Activated CD4-positive, alpha-beta T cell treated with anti-CD3 and anti-CD28 coated beads for 36 hours (primary cell): ENCODE measurements at places on chromosomes 7 and 10.
A peak's percentile ranks its signal among the peaks of the same experiment; 100 is the strongest.

GRCh38 chr7:111498391-111499007 lies 63.8 kb downstream of the IMMP2L start:
- peaks cover 18% of the 10 kb centered on the region for H3K36me3 ChIP-seq
- no peak overlapping the region for H3K4me3 ChIP-seq
- no peak for DNase-seq
- H3K27ac ChIP-seq, result no peak overlapping the region
- H3K4me1 ChIP-seq, result peaks cover 14% of the 10 kb centered on the region
- H3K27me3 ChIP-seq, result no peaks in the 10 kb centered on the region

- H3K27ac ChIP-seq, result no peak overlapping the region
- no peaks in the 10 kb centered on the region for H3K36me3 ChIP-seq
- DNase-seq, result no peak
- H3K4me3 ChIP-seq, result no peak overlapping the region
- H3K27me3 ChIP-seq, result no peaks in the 10 kb centered on the region
Observed at GRCh38 chr10:31939797-31940708, 11.4 kb upstream of the ARHGAP12 start.

DNA sequence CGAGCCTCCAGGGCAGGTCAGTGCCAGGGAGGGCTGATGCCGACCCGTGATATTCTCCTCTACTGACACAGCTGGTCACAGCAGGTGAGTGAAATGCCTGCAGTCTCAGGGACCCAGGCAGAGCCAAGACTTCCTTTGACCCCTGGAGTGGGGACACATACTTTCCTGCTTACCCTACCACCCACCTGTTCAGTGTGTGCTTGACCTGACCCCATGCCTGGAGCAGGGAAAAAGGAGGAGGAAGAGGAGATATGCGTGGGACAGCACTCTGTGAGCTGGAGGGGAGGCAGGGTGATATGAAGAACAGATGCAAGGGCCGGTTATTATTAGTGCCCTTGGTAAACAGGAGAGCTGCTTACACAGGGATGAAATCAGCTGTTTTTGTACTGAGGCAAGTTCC lies 40.8 kb upstream of the WIPF3 start:
- peaks cover 5% of the 10 kb centered on the region for H3K27me3 ChIP-seq
- DNase-seq, result no peak
- H3K4me3 ChIP-seq, result no peak overlapping the region

DNA sequence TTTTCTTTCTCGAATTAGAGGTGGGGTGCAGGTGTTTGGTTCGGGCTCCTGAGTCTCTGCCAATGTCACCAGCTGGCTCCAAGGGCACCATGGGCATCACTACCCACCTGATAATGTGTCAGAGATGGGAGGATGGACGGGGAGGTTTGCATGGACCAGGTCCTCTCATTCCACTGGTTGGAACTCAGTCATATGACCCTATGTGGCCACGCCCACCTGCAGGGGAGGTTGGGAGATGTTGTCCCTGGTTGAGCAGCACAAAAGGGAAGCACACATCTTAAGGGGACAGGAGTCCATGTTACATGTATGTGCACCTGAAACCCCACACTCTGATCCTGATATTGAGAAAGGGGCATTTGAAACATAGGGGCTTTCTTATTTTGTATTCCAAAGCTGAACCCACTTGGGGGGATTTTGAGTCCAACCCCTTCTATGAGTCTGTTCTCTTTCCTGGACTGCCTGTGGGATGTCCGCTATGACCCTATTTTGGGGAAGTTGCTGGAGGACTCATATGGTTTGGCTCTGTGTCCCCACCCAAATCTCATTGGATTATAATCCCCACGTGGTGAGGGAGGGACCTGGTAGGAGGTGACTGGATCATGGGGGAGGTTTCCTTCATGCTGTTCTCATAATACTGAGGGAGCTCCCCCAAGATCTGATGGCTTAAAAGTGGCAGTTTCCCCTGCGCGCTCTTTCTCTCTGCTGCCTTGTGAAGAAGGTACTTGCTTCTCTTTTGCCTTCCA lies 66.9 kb upstream of the BAIAP2L1 start:
- H3K4me1 ChIP-seq, result peaks cover 4% of the 10 kb centered on the region
- H3K27ac ChIP-seq, result no peak overlapping the region

GRCh38 chr7:113731571-113731970 lies 187.2 kb downstream of the PPP1R3A start:
- no peak overlapping the region for H3K4me3 ChIP-seq
- peaks cover 1% of the 10 kb centered on the region for H3K27me3 ChIP-seq
- no peaks in the 10 kb centered on the region for H3K4me1 ChIP-seq
- DNase-seq, result no peak
- H3K27ac ChIP-seq, result no peak overlapping the region

DNA sequence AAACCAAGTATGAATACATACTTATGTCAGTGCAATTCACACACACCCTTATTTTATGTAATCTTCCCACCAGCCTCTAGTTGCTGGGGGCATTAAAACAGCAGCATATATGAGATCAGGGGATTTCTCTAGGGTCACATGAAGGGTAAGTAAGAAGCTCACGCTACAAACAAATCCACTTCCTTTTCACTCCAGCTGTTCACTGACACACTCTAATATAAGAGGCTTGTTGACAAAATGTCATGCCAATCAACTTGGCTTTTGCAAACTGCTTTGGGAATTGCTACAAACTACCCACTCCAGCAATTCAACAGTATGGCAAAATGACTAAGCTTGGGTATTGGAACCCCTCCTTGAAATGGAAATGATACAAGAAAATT lies 10.3 kb downstream of the FAM3C start:
- peaks cover 5% of the 10 kb centered on the region for H3K36me3 ChIP-seq
- H3K27me3 ChIP-seq, result no peaks in the 10 kb centered on the region
- no peak overlapping the region for H3K4me3 ChIP-seq

DNA sequence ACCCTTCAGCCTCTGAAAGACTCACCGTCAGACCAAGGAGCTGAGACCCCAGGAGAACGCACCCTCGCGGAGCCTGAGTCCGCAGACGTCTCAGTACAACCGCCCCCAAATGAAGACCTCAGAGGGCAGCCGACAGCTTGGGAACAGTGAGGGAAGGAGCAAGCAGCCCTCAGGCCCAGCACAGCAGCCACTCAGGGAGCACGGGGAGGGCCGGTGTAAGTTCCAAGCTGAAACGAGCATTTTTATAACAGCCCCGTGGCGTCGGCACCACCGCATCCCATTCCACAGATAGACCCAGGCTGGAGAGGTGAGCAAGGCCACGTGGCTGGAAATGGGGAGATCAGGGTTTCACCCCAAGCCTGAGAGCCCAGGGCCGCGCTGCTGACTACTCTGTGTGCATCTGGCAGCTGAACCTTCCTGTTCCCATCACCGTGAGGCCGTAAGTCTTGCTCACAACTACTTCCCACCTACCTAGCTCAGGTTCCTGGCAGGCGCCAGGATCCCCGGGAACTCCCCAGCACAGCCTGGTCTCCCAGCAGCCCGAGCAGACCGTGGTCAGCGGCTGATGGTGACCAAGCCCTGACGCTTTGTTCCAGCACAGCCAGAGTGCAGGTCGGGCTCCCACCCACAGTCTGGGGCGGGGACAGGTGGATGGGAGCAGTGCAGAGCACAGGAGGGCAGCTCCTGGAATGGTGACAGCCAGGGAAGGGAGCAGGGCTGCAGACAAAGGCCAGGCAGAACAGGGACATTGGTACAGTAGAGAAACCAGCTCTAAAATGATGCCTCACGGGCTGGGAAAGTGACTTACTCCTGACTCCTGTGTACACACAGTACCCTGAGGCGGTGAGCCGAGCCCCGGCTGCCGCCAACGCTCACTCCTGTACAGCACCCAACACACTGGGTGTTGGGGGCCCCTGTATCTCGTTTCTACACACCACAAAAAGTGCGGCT lies 6.1 kb upstream of the NOM1 start:
- no peaks in the 10 kb centered on the region for H3K4me1 ChIP-seq
- peak overlapping the region; percentile 27 for H3K4me3 ChIP-seq
- H3K27ac ChIP-seq, result no peak overlapping the region
- no peak for DNase-seq
- peaks cover 6% of the 10 kb centered on the region for H3K36me3 ChIP-seq

- no peak overlapping the region for H3K4me3 ChIP-seq
- peak overlapping the region; percentile 14 for H3K27ac ChIP-seq
- peaks cover 38% of the 10 kb centered on the region for H3K4me1 ChIP-seq
- no peak for DNase-seq
- peaks cover 72% of the 10 kb centered on the region for H3K36me3 ChIP-seq
- no peaks in the 10 kb centered on the region for H3K27me3 ChIP-seq
Observed at GRCh38 chr7:74187915-74188675, 13.9 kb downstream of the EIF4H start.

DNA sequence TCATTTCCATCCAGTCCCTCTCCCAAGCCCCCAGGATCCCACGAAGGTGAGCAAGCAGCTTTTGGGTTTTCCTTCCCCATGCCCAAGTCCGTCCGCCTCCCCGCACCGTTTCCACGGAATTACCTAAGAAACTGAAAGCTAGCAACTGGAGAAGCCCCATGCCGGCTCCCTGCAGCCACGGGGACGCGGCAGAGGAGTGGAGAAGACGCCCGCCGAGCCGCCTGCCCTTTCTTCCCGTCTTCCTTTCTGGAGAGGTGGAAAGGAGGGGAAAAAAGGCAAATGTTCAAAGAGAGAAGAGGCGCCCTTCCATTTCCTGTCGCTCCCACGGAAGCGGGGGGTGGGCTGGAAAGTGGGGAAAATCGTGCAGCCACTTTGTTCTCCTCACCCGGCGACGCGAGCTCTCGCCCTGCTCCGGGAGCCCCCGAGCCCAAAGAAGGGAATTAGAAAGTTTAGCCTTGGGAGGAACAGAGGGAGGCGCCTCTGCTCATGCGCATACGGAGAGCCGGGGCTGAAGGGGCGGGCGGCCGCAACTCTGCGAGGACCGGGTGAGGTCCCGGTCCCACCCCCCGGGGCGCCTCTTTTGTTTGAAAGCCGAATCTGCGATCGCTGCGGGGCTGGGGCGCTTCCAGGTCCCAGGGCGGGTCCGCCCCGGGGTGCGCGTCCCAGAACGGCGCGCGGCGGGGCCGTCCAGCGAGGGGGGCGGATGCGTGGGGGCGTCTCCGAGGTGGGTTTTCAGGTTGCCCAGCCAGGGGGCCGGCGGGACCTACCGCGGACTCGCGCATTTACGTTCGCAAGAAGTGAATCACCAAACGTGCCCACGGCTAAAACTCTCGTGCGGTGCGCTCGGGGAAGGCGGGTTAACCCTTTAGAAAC lies at the start of gene LAMB1:
TSS of gene LAMB1 (minus strand) at position 436 of the 873 bp plus-strand sequence. CDS start at position 160, 276 bp downstream.
- peaks cover 14% of the 10 kb centered on the region for H3K4me1 ChIP-seq
- peaks cover 58% of the 10 kb centered on the region for H3K27me3 ChIP-seq
- no peak within 1 kb of the TSS for H3K27ac ChIP-seq
- peak; percentile 45 for DNase-seq
- H3K4me3 ChIP-seq, result peak within 1 kb of the TSS; percentile 67

GRCh38 chr10:31358688-31359330 lies 39.8 kb downstream of the ZEB1 start:
- H3K4me1 ChIP-seq, result peaks cover 30% of the 10 kb centered on the region
- no peaks in the 10 kb centered on the region for H3K27me3 ChIP-seq
- no peak overlapping the region for H3K4me3 ChIP-seq
- no peak for DNase-seq
- peaks cover 24% of the 10 kb centered on the region for H3K36me3 ChIP-seq
- H3K27ac ChIP-seq, result no peak overlapping the region

DNA sequence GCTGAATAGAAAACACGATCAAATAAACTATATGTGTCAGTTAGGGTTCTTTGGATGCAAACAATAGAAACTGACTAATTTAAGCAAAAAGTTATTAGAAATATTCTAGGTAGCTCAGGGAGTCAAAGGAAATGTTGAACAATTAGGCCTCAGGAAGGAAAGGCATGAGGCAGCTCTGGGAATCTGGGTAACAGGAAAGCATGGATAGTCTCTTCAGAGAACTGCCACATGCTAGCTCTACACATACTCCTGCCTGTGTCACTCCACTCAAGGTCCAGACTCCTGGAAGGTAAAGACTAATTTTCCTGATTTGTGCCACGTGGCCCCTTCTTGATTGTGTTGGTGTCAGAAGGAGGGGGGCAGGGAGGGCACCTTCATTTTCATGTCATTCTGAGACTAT lies 23.8 kb upstream of the PTTG1IP2 start:
- H3K4me3 ChIP-seq, result no peak overlapping the region
- peaks cover 9% of the 10 kb centered on the region for H3K27me3 ChIP-seq
- H3K36me3 ChIP-seq, result no peaks in the 10 kb centered on the region

GRCh38 chr7:127758105-127758504 lies 106.1 kb downstream of the SND1 start:
- no peak for DNase-seq
- H3K36me3 ChIP-seq, result peaks cover 20% of the 10 kb centered on the region

- H3K27me3 ChIP-seq, result peaks cover 11% of the 10 kb centered on the region
- no peak for DNase-seq
- H3K4me3 ChIP-seq, result no peak overlapping the region
- H3K36me3 ChIP-seq, result no peaks in the 10 kb centered on the region
- no peak overlapping the region for H3K27ac ChIP-seq
Observed at GRCh38 chr10:94260455-94260854, 102.3 kb downstream of the NOC3L start.

- DNase-seq, result no peak
- H3K27ac ChIP-seq, result no peak overlapping the region
- peaks cover 5% of the 10 kb centered on the region for H3K4me1 ChIP-seq
- H3K27me3 ChIP-seq, result peaks cover 42% of the 10 kb centered on the region
Observed at GRCh38 chr10:50993771-50994251, 80.5 kb upstream of the PRKG1 start.

DNA sequence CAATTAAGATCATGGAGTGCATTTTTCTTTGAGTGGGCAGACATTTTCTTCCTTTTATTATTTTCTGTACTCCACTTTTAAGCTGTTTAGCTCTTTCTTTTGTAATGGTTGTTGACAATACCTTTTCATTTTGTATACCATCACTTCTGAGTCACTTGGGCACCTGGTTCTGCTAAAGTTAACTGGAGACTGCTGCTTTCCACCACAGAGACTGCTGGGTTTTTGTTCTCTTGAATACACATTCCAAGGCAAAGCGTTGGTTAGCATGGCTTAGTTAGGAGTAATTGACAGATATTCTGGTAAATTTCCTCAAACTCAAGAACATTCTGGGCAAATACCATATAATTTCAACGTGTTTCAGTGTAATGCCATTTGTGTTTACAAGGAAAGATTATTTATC lies 541.9 kb upstream of the CELF2 start:
- H3K27me3 ChIP-seq, result peaks cover 9% of the 10 kb centered on the region
- DNase-seq, result no peak
- no peaks in the 10 kb centered on the region for H3K36me3 ChIP-seq
- no peak overlapping the region for H3K4me3 ChIP-seq
- no peaks in the 10 kb centered on the region for H3K4me1 ChIP-seq

- peak; percentile 57 for DNase-seq
- peak overlapping the region; percentile 93 for H3K27ac ChIP-seq
- peaks cover 38% of the 10 kb centered on the region for H3K4me1 ChIP-seq
- H3K4me3 ChIP-seq, result peak overlapping the region; percentile 70
Observed at GRCh38 chr7:44081266-44081748, 1.0 kb downstream of the POLM start.

DNA sequence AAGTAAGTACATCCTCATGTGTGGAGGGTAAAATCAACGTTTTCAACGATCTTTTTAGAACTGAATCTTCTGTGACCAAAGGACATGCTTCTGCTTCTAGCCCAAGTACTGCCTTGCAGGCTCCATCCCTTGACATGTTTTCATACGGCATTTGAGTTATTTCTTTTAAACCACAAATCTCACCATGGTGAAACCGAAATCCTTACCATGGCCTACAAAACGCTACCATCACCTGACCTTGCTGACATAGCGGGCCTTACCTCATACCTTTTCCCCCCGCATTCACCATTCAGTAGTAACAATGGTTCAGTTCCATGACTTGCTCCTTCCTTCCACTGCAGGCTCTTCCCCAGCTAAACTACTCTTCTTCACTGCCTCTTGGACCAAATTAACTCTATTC lies 3.5 kb downstream of the RNF216 start:
- peaks cover 37% of the 10 kb centered on the region for H3K36me3 ChIP-seq
- no peaks in the 10 kb centered on the region for H3K27me3 ChIP-seq
- DNase-seq, result peak; percentile 12
- H3K4me3 ChIP-seq, result no peak overlapping the region
